ENCODE measurements at places on chromosomes 7 and 10.

DNA sequence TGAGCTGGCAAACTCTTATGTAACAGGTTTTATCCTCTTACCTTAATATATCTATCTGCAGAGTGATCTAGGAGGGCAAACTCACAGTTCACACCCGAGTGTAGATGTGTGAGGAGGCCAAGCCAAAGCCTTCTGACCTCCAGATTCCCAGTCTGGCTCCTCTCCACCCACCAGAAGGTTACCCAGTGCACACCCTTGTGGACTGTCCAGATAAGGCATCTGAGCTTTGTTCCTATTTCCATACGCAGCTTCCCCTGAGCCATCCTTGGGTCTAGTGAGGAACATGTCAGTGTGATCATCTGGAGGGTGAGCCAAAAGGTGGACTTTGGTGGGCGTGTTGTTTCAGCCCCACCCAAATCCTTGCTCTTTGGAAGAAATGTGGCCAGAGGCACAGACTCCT lies 203.0 kb upstream of the MEOX2 start:
- no peak for DNase-seq

DNA sequence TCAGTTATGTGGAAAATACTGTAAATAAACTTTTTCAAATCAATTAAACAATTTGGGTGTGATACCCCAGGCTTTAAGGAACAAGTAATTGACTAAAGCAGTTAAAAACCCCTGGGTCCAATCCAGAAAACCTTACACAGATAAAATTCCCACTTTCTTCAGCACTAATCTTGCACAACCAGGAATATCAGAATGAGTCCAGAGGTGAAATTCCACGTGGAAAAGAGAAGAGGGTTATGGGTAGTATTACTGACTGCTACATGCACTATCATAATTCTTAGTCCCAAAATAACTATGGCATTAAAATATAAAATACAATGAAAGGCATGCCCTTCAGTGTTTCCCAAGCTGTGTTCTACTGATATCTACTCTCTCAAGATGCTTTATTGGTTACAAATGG lies 135.7 kb upstream of the STEAP4 start:
- no peak for DNase-seq

DNA sequence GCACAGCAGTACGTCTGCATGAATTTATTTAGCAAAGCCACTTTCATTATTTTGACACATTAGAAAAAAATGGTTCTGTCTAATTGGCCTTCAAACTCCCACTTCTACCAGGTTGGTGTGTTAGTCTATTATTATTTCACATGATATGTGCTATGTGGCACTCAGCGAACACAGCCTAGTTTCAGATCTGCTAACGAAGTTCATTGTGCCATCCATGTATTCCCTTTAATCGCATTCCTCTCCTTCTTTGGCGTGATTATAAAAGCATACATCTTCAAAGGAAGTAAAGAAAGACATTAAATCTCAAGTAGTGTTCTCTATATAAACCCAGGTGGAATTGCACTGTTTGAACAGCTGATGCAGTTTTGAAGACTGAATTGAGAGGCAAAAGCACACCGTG lies 96.4 kb upstream of the CACNA2D1 start:
- no peak for DNase-seq

- DNase-seq, result peak; percentile 93
These were observed at the start of gene MRPS24 for GRCh38 chr7:43869006-43869866. Gene MRPS24, minus strand, starts transcription at chr7:43869517. Its CDS starts 22 bp downstream, at chr7:43869495.

GRCh38 chr7:125084196-125084595 lies 154.6 kb upstream of the POT1 start:
- no peak for DNase-seq

DNA sequence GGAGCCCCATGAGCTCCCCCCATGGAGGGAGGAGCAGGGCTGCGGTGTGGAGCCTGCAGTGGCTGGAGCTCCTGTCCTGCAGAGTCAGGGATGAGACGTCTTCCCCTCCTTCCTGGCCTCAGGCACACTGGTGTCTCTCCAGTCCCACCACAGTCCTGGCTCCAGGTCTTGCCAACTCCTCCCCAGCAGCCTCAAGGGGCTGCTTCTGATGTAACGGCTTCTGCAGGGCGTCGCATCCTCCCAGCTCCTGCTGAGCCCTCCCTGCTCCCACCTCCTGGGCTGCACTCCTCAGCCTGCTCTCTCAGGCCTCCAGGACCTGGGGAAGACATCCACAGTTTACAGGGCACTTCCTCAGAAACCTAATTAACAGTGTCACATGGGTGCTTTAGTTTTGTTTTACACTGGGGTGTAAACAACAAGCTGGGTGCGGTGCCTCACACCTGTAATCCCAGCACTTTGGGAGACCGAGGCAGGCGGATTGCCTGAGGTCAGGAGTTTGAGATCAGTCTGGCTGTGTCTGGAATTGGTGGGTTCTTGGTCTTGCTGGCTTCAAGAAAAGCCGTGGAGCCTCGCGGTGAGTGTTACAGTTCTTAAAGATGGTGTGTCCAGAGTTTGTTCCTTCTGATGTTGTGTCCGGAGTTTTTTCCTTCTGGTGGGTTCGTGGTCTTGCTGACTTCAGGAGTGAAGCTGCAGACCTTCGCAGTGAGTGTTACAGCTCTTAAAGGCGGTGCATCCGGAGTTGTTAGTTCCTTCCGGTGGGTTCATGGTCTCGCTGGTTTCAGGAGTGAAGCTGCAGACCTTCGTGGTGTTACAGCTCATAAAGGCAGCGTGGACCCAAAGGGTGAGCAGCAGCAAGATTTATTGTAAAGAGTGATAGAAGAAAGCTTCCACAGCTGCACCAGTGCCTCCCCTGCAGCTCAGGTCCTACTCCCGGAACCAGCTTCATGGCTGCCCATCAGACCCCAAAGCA lies 95.0 kb downstream of the PAXIP1 start:
- DNase-seq, result no peak

- no peak for DNase-seq
These were observed 129.7 kb downstream of the DGKI start for GRCh38 chr7:137717045-137717444.

GRCh38 chr7:66883716-66884115 lies 37.3 kb upstream of the TMEM248 start:
- DNase-seq, result no peak

- DNase-seq, result no peak
These were observed 126.7 kb downstream of the RAPGEF5 start for GRCh38 chr7:22230238-22230637.

Measured in activated gamma-delta T cell treated with Interleukin-2 at 50 U/mL for 16 hours (primary cell).